ENCODE measurements at places on chromosomes 16 and 17.

DNA sequence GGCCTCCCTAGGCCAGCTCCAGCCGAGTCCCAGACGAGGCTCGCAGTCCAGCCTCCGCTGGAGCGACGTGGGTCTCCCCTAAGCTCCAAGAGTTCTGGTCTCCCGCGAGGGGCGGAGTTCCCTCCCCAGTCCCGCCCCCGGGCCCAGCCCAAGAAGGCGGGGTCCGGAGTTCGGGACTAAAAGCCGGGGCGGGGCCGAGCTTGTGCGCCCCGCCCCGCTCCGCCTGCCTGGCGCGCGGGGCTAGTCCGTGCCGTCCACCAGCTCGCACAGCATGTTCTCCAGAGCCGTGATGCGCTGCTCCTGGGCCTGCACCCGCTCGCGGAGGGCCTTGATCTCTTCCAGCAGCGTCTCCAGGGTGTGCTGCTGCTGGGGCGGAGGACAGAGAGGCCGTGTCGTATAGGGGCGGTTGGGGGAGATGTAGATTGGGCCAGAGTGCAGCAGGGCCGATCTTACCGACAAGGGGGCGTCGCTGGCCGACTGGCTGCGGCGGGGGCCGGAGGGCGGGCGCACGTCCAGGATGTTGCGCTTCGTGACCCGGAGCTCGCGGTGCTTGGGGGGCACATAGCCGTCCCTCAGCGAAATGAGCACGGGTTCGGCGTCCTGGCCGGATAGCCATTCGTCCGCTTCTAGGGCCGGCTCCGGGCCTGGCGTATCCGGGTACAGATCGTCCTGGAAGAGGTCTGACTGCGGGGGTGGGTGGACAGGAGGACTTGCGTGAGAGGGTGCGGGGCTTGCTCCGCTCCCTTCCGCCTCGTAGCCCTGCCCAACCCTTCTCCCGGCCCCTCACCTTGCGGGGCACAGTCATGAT is 7.0 kb downstream of the CORO6 start:
- DNase-seq: peak; percentile 66

DNA sequence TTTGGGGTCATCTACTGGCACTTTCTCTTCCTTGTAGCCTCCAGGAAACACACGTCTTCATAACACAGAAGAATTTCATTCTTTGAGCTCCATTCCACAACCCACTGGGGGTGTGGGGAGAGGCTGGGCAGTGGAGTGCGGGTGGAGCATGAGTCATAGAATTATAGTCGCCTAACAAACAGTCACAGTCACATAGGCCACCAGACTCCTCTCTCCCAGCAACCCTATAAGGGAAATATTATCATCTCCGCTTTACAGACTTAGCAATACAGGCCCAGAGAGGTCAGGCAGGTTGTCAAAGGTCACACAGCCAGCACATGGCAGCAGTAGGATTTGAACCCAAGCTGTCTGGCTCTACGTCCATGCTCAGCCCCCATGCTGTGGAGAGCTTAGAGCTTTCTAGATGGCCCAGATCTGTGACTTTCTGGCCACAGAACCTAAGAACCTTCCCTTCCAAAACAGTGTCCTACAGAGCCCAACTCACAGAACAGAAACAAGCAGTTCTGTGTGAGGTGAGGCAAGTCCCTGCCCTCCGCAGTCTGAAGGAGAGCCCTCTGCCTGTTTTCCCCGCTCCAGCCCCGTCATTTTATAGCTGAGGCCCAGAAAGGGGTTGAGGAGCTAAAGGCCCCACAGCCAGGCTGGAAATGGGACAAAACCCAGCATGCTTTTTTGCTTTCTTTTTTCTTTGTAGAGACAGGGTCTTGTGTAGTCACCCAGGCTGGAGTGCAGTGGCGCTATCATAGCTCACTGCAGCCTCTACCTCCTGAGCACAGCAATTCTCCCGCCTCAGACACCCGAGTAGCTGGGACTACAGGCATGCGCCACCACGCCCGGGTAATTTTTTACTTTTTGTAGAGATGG is 10.7 kb upstream of the LITAF start:
- no peak for DNase-seq

GRCh38 chr17:7589204-7589868 is 558 bp downstream of the SOX15 start:
- peak; percentile 64 for DNase-seq

- DNase-seq: peak; percentile 50
These were observed 9.4 kb downstream of the SNX20 start for GRCh38 chr16:50671644-50672260.

DNA sequence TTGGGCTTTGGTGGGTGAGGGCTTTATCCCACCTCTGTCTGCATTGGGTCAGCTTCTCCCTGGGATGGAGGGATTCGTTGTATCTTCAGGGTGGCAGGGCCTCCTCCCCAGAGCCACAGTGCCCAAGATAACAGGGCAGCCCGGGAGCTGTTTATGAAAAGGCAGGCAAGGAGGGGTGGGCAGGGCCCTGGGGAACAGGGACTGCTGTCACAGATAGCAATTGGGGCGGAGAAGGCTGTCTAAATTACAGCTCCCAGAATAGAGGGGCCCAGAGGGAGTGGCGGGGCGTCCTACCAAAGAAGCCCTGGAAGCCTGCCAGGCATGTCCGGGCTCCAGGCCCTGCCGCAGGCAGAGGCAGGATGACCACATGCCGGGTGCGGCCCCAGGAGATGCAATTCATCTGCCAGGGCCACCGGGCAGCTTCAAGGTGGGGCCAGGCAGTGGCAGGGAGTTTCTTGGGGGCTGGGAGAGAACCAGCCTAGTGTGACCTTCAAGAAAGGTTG is 18.8 kb upstream of the PHOSPHO1 start:
- DNase-seq: no peak
